ENCODE measurements at places on chromosomes 6 and 20.

GRCh38 chr6:166168616-166169548 is 1.2 kb upstream of the TBXT start:
- DNase-seq = no peak

- no peak for DNase-seq
Measured at GRCh38 chr6:169650959-169651292, 50.9 kb downstream of the WDR27 start.

GRCh38 chr6:114052141-114052540 is 81.2 kb upstream of the HDAC2 start:
- DNase-seq = no peak

- no peak for DNase-seq
Measured at GRCh38 chr20:17507032-17507431, 24.1 kb downstream of the BFSP1 start.

DNA sequence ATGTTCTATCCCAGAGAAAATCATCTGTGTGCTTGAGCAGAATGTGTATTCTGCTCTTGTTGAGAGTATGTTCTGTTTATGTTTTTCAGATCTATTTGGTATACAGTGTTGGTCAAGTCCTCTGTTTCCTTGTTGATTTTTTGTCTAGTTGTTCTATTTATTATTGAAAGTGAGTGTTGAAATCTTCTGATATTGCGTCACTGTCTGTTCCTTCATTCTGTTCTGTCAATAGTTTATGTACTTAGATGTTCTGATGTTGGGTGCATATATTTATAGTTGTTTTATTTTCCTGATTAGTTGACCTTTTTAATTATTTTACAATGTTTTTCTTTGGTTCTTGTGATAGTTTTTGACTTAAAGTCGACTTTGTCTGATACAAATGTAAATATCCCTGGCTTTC is 458.7 kb upstream of the HSF2 start:
- DNase-seq = no peak

GRCh38 chr6:135440087-135440792 is 57.3 kb downstream of the AHI1 start:
- no peak for DNase-seq

DNA sequence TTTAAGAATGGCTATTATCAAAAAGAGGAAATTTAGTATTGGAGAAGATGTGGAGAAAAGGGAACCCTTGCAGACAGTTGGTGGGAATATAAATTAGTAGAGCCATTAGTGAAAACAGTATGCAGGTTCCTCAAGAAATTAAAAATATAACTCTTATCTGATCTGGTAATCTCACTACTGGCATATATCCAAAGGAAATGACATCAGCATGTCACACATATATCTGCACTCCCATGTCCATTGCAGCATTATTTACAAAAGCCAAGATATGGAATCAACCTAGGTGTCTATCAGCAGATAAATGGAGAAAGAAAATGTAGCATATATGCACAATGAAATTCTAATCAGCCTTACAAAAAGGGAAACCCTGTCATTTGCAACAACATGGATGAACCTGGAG is 2.6 kb downstream of the SIRPG start:
- no peak for DNase-seq

DNA sequence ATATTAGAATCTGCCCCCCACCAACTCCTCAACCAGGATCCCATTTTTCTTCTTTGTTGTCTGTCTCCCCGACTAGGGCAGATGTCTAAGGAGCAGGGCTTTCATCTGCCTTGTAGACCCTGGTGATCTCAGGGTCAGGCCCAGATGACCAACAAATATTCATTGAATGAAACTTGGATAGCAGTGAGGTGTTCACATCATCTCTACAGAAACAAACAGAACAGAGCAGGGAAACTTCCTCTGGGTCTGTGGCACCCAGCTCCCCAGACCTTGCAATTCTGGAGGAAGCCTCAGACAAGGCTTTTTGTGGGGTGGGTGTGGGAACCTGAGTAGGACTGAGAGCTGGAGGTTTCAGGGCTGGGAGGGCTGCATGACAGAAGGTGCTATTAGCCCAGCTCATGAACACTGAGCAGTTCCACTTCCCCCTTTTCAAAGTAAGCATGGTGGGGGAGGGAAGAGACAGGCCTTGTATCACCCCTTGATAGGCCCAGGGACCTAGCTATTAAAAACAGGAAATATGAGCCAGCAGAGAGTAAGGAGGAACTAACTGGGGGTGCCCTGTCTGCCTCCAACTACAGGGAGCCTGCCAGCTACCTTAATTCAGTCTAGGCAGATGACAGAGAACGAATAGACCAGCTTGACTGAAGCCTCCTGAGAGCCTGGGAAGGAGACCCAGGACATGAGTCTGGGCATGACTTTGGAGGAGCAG is 37.3 kb upstream of the TOP1 start:
- DNase-seq = no peak

DNA sequence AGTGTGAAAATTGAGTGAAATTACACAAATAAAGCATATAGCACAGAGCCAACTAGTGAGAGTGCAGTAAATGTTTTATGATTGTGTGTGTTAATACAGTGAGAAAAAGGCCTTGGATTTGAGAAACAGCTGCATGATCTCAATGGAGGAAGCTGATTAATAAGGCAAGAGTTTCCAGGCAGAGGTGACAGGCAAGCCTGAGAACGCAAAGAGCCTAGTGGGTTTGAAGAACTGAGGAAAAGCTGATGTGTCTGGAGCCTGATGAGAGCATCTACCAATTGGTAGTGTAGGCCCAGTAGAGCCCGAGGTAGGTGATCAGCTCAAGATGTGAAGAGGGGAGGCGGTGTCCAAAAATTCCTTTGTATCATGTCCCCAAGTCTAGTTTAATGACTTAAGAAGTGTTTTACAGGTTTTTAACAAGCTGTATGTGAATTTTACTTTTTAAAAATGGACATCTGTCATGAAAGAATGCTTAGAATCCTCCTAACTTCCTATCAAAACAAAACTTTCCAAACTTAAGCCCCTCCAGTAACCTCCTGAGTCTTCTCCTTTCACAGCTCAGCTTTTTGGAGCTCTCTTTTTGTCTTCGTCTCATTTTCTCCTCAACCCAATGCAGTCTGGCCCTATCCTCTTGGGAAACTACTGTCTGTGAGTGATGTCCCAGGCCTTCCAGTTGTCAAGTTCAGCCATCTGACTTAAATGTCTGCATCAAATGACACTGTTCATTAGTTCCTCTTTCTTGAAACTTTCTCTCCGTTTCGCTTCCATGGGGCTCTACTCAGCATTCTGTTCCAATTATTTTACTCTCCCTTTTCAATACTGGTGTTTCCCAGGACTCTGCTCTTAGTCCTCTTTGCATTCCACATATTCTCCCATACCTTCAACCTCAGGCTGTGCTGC is 1.2 kb downstream of the CDC40 start:
- no peak for DNase-seq

DNA sequence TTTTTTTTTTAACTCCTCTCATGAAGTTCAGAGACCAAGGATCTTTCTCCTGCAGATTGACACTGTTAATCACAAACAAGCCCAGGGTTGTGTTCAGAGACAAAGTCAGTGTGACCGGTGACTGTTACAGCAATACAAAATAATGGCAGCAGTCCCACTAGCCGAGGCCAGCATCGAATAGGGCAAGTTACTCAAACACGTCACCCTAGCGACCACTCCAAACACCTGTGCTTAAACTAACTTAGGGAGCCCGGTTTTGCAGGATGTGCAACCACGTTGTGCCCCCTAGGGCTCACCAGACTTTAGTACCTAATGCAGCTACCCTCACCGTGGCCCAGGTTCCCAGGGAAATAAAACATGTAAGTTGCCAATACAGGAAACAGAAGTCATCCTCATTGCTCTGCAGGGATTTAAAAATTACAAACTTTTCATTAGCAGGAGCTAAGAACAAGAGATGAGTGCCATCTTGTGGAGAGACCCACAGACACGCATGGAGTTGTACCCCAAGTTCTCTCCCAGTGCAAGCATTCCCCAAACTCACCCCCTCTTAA is 38.1 kb downstream of the FAM50B start:
- DNase-seq = no peak
